T1000 (cell line): ENCODE measurements at places on chromosomes 1 and 21.
A peak's percentile ranks its signal among the peaks of the same experiment; 100 is the strongest.

DNA sequence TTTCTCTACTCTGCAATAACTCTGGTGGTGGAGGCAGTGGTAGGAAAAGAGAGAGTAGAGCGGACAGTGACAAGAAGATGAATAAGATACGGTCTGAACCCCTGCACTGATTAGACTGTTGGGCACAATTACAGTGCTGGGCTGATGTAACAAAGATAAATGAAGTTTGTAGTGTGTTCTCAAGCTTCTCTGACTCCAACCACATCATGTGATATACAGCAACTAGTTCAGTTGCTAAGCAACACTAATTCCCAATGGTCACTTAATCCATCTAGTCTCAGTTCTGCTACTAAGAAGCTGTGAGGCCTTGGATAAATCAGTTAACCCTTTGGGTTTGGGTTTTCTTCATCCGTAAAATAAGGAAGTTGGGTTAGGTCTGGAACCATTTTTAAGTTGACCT is 17.3 kb downstream of the DDR2 start:
- DNase-seq, result no peak

DNA sequence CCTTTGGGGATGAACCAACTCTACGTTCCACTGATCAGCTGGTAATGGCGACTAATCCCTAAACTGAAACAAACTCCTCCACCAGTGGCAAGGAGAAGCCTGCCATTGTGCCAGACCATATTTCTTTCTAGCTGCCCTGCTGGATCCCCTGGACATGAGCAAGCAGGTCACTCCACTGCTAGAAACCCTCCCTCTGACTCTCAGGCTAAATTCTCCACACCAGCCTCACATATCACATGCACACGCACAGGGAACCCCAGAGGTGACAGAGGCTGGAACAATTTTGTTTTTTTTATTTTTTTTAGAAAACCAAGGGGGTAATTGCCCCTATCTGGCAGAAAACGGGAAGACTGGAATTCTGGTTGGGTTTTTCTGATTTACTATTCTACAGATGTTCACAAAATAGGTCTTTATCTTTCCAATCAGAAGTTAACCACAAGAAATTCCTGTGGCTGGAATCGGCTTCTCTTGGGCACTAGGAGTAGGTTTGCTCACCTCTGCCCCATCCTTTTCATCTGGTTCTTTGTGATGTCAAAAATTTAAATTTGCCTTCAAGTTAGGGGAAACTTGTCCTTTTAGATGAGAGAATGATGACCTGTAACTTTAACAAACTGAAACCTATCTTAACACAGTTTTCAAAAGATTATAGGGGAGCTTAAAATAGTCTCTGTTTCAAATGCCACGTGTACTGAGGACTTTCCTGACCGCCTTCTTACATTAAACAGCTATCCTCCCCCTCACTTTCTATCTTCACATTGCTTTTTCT is 258.1 kb downstream of the SDCCAG8 start:
- no peak for DNase-seq

- DNase-seq, result no peak
Measured at GRCh38 chr1:29364101-29364678, 127.9 kb downstream of the PTPRU start.

DNA sequence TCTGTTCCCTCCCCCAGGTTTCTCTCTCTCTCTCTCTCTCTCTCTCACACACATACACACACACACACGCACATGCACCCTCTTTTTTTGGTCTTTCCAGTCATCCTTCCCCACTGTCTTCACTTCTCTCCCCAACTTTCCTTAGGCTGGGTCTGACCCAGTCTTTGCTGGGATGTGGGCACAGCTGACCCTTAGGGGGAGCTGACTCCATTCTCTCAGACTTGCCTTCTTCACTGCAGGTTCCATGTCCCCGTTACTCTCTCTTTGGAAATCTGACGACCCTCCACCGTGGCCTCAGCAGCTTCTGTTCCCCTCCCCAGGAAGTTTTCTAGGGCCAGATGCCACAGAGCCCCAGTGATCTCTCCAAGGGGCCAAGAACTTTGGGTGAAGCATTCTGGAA is 2.1 kb downstream of the DISP3 start:
- DNase-seq, result no peak

- no peak for DNase-seq
Measured at GRCh38 chr1:100035214-100035613, 65.4 kb downstream of the SLC35A3 start.

DNA sequence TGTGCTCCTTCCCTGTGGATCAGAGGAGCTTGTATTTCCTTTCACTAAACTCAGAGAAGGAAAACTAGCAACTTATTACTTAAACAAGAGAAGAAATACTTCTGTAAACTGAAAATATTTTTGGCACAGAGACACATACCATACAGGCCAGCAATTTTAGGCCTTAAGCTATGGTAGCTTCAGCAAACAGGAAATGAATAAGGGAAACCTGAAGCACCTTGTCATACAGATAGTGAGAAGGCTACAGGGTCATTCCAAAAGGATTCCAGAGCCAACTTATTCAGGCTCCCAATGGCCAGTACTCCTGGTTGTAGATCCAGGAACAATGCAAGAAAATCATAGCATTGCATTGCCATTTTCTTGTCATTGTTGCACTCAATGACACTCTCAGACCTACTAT is 9.1 kb upstream of the KYAT3 start:
- no peak for DNase-seq

DNA sequence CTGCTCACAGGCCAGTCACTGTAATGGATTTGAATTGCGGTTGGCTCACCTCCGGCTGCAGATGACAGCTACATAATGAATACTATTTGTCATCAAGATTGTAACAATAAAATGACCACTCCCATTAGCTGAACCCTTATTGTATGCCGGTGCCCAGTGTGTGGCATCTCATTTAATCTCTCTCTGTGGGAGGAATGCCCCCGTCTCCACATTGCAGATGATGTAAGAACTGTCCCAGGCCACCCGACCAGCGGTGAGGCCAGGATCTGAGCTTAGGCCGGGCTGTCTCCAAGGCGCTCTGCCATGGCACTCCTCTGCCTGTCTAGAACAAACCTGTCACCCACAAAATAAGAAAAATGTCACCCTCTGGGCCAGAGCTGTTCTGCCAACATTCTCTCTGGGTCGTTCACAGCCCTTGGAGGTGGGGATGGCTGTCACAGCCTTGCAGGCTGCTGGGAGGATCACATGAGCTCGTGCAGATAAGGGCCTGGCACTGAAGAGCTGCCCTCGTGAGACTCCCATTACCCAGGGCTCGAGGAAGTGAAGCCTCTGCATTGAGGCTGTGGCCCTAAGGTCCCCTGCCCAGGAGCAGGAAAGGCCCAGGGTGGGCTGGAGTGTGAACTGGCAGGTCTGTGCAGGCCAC is 52.7 kb downstream of the ECE1 start:
- DNase-seq, result no peak

DNA sequence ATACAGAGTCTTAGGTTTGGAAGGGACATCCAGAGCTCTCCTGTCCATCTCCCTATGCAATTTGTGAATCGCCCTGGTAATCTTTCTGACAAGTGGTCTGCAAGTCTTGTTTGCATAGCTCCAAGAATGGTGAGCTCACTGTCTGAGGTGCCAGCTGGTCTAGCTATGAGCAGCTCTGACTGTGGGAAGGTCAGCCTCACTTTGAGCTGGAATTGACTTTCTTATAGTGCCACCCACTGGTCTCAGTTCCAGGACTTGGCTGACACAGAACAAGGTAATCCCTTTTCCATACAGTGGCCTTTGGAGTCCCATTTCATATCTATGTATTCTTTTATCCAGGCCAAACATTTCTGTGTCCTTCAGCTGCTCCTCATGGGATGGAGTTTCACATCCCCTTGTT is 95.6 kb upstream of the C8B start:
- no peak for DNase-seq

- no peak for DNase-seq
Measured at GRCh38 chr1:203278082-203278884, 27.0 kb upstream of the BTG2 start.

DNA sequence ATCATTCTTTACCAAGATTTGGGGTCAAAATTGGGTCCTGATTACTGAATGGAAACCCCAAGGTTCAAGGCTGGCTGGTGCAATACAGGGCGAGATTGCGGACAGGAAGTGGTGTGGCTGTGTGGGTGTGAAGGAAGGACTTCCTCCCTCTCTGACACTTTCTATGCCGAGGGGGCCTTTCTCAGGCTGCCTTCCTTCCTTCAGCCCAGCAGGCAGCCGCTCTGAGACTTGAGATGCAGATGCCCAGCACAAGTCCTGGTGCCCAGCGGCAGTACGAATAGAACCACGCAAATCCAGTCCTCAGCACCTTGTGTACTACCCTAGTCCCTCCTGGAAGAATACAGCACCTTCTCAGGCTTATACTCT is 16.3 kb downstream of the BATF3 start:
- no peak for DNase-seq

DNA sequence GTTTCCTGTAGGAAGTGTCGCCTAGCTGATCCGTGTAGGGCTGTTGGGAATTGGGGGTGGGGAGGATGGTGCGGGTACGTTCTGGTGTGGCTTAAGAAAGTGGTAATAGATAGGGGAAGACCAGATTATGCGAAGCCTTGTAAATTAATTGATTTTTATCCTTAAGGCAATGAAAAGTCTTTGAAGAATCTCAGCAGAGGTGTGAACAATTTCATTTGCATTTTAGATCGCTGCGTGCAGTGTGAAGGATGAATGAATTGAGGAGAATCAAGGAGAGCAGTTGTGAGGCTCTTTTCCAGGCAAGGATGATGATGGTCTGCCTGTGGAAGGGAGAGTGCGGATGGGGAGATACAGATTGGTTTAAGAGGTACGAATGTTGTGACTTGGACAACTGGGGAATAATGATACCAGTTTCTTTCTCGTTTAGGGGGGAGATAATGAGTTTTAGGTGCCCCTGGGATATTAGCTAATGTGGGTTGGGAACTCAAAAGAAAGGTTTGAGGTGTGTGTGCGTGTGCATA is 813 bp upstream of the DEDD start:
- DNase-seq, result no peak

GRCh38 chr1:246281639-246282038 is 225.4 kb downstream of the SMYD3 start:
- no peak for DNase-seq

GRCh38 chr1:77468257-77468948 is 186.6 kb downstream of the AK5 start:
- DNase-seq, result no peak

GRCh38 chr1:48853006-48853405 is 76.3 kb upstream of the BEND5 start:
- peak; percentile 70 for DNase-seq

DNA sequence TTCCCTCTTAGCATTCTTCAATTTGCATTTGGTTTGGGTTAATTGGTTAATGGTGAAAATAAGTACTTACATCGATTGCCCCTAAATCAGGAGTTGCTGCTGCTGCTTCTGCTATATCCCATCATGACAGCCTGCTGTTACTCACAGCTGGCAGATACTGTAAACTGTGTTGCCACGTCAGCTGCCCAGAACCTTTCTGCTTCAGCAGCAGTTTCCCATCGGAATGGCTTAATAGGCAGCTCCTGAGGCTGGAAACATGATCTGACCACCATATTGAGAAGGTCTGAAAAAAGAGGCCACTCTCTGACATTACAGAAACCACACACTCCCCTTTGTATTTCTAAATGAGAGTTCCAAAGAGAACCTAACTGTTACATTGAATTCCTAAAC is 14.3 kb upstream of the SEC16B start:
- DNase-seq, result peak; percentile 29

- DNase-seq, result no peak
Measured at GRCh38 chr1:247669225-247669624, 10.3 kb downstream of the OR13G1 start.

DNA sequence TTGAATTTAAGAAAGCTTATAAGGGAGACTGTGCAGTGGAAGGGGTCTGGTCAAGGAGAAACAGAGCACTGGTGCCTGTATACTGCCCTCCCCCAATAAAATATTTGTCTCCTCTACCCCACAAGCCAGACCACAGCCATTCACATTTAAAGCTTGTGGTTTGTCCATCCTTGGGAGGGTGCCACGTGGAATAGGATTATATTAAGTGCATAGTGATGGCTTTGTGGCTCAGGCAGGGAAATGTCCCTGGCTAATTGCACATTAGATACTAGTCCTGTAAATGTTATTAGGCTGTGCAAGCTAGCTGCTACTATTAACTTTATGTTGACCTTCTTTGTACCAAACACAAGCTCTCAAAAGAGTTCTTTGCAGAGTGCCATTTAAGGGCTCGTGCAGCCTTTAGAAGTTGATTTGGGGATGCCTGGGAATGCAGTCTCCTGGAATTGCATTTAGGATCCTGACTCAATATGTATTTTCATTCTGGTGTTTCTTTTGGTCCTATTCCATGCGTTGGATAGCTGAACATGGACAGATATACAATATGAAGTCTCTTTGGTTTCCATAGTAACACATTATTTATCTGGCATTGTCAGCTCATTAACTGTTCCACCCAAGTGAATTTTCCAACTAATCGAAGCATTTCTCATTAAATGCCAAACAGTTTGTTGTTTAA is 210.6 kb downstream of the ROR1 start:
- DNase-seq, result no peak

GRCh38 chr21:29347274-29347681 is 48.6 kb downstream of the BACH1 start:
- DNase-seq, result no peak

DNA sequence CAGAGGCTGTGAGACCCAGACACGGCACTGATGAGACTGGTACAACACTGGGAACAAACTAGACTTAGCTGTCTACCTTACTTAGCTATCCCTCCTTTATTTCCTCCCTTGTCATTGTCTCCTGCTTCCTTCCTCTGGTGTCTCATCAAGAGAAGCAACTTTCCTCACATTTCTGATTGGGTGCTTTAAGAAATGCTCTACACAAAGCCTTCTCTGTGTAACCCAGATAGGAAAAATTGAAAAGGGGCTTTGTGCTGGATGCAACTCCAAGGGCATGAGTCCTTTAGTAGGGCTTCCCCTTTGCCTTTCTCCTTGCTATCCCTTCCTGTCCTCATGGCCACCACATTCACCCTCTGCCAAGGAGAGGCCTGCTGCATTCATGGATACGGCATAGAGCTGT is 274.5 kb downstream of the VAV3 start:
- no peak for DNase-seq

- no peak for DNase-seq
Measured at GRCh38 chr1:77652268-77652667, 30.2 kb downstream of the ZZZ3 start.

- DNase-seq, result peak; percentile 9
Measured at GRCh38 chr1:22611530-22611947, 24.9 kb upstream of the C1QA start.

DNA sequence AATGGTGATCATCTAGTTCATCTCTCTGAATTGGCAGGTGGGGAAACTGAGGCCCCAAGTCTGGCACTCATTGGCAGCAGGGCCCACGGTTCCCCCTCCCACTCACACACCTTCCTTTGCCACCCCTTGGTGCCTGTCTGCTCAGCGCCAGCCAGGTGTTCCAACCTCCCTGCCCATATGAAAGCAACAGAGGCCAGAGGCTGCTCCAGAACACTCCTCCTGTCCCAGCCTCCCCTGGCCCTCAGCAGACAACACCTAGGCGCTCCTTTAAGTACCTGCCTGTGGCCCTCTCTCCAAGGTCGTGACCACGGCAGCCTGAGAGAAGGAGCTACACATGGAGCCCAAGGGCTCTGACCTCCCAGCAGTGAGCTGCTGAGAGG is 362.3 kb upstream of the VAMP3 start:
- no peak for DNase-seq

- no peak for DNase-seq
Measured at GRCh38 chr1:60894130-60894529, 188.2 kb upstream of the NFIA start.

GRCh38 chr21:46069719-46070279 is 28.1 kb upstream of the COL6A2 start:
- DNase-seq, result no peak

- no peak for DNase-seq
Measured at GRCh38 chr1:23905461-23906025, 7.6 kb downstream of the CNR2 start.

- no peak for DNase-seq
Measured at GRCh38 chr1:116764466-116764898, 10.3 kb downstream of the CD2 start.

GRCh38 chr1:60732977-60733401 is 349.4 kb upstream of the NFIA start:
- no peak for DNase-seq
